ENCODE measurements at places on chromosomes 3 and 15.

GRCh38 chr15:42584031-42584765, 8.8 kb downstream of the STARD9 start:
- no peak for DNase-seq

DNA sequence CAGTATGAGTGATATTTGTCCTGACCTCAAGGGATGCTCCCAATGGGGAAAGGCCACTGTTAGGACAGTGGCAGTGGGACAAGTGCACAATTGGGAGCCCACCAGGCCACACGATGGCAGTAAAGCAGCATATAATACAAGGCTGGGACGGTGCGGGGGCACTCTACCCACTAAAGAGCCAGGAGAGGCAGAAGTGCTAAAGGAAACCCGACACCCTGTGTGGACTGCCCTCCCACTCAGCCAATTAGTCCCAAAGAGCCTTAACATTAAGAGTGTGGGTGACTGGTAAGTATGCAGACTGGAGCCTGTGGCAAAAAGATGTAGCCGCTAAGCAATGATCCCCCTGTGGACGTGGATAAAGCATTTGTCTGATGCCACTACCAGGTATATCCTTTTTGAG, 8.2 kb upstream of the ZNF589 start:
- peak; percentile 90 for DNase-seq

- DNase-seq = no peak
Measured at GRCh38 chr3:49248840-49249227, 28.2 kb downstream of the C3orf62 start.

DNA sequence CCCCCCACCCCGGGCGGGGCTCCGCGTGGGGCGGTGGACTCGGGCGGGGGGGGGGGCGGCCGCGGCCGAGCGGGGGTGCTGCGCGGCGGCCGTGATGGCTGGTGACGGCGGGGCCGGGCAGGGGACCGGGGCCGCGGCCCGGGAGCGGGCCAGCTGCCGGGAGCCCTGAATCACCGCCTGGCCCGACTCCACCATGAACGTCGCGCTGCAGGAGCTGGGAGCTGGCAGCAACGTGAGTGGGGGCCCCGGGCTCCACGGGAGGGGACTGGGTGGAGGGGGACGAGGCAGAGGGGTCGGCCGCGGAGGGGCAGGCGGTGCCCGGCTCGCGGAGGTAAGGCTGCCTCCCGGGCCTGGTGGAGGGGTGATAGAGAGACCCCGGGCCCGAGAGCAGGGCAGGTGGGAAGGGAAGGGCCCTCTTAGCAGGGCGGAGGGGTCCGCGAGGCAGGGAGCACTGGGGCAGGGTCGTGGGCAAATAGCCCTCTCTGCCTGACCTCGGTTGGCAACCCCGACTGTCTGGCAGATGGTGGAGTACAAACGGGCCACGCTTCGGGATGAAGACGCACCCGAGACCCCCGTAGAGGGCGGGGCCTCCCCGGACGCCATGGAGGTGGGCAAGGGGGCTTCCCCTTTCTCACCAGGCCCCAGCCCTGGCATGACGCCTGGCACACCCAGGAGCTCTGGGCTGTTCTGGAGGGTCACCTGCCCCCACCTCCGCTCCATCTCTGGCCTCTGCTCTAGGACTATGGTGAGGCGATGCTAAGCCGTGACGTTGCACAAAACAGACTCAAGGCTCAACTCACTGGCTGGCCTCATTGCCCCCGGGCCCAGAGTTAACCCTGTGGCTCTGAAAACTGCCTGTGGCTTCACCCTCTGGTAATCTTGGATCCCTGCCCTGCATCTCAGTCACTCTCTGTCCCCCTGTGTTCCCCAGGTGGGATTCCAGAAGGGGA, at the start of gene ECE2:
Gene ECE2, plus strand, starts transcription at position 62 of the 950 bp plus-strand sequence. Its CDS starts 132 bp downstream, at position 194.
- no peak for DNase-seq

DNA sequence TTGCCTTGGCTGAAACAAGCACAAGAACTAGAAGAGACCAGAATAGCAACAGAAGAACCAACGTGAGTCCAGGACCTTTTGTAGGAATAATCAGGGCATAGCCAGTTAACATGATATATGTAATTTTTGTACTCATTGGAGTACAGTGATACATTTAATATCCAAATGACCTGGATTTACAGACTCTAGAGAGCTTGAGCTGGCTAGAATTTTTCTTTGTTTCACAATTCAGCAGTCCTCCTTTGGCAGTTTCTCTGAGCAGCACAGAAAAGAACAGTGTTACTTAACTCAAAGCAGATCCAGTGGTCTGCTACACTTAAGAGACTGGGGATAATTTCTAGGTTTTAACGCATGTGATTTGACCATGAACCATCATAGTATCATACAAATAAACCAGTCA, 245.7 kb downstream of the ADAMTSL3 start:
- no peak for DNase-seq

- no peak for DNase-seq
Measured at GRCh38 chr15:42057799-42058646, 36.3 kb downstream of the PLA2G4D start.

- no peak for DNase-seq
Measured at GRCh38 chr15:65509321-65509720, 8.2 kb downstream of the DPP8 start.

DNA sequence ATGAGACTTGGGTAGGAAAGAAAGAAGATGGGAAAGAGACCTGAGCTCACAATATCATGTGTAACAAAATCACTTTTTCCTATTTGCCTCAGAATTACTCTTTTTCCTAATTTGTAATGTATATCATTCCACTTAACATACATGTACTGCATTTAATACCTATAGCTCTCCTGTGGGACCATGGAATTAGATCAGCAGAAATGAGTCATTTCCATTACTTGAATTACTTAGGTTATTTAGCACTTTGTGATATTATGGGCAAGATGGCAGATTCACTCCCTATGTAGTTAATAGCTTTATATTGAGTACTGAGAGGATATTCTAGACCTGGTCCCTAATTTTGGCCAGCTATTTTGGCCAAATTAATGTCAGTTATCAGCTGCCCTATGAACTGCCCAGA, 70.5 kb downstream of the ZNF609 start:
- no peak for DNase-seq

GRCh38 chr3:184503647-184504046, 57.9 kb upstream of the EPHB3 start:
- no peak for DNase-seq

DNA sequence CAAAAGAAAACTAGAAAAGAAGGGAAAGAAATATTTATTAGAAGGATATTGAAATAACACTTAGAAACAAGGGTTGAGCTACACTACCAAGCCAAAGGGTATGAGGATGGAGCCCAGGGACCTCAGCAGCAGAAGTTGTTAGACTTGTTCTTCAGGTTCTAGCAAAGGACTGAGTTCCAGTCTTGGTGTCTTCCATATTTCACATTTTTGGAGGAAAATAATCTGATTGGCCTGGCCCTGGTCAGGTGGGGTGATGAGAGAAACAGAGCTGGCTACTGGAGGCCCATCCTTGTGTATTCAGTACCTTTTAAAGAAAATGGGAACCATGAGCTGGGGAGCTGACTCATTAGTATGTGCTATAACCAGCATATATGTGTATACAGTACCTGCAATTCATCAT, 28.2 kb downstream of the PPP4R2 start:
- DNase-seq = no peak

DNA sequence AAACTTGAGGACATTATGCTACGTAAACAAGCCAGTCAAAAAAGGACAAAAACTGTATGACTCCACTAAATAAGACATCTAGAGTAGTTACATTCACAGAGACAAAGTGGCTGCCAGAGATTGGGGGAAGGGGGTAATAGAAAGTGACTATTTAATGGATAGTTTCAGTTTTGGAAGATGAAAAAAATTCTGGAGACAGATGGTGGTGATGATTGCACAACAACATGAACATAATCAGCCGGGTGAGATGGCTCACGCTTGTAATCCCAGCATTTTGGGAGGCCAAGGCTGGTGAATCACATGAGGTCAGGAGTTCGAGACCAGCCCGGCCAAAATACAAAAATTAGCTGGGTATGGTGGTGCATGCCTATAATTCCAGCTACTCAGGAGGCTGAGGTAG, 40.6 kb downstream of the DPP8 start:
- no peak for DNase-seq

- DNase-seq = no peak
Measured at GRCh38 chr15:85490856-85491255, 110.5 kb downstream of the AKAP13 start.

GRCh38 chr3:189839576-189839975, 208.4 kb downstream of the TP63 start:
- DNase-seq = no peak

- no peak for DNase-seq
Measured at GRCh38 chr3:29416514-29416913, 135.6 kb downstream of the RBMS3 start.

- no peak for DNase-seq
Measured at GRCh38 chr3:147410116-147410525, 956 bp downstream of the ZIC1 start.

DNA sequence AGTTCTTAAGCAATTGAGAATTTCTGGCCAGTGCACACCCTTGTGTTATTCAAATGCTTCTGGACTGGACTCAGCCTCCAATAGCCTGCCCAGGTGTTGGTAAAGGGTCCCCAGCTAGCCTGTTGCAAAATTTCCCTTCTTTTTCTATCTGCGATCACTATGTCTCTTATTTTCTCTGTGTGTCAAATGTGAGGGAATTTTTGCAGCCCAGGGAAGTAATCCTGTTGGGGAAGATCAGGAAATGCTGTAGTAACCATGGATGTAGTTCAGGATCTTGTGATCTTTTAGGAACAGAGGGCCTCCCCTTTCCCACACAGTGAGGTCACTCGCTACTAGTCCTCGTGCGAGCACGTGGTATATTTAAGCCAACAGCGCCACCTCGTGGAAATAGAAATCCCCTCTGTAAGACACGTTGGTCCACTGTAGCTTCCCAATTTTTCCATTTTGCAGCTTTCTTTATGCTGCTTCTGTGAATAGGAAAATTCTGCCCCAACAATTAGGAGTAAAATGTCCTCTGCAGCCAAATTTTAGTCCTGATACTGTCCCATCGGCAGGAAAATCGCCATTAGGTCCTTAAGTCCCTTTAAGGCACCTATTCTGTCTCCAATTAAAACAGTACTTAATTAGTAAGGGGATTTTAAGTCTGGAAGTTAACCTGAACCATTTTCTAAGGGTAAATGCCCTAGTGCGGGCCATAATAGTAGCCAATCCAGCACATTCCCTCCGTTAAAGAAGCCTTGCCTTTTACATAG, 4.0 kb upstream of the SMCO1 start:
- peak; percentile 83 for DNase-seq

GRCh38 chr3:40108643-40109042, 200.9 kb upstream of the EIF1B start:
- no peak for DNase-seq

- no peak for DNase-seq
Measured at GRCh38 chr3:56595975-56596840, 39.2 kb downstream of the CCDC66 start.

GRCh38 chr15:35874260-35874905, 328.4 kb upstream of the DPH6 start:
- DNase-seq = no peak

Data from OCI-LY7 (cell line).